Fibroblast of mammary gland (primary cell): ENCODE measurements at places on chromosomes 7 and 10.

DNA sequence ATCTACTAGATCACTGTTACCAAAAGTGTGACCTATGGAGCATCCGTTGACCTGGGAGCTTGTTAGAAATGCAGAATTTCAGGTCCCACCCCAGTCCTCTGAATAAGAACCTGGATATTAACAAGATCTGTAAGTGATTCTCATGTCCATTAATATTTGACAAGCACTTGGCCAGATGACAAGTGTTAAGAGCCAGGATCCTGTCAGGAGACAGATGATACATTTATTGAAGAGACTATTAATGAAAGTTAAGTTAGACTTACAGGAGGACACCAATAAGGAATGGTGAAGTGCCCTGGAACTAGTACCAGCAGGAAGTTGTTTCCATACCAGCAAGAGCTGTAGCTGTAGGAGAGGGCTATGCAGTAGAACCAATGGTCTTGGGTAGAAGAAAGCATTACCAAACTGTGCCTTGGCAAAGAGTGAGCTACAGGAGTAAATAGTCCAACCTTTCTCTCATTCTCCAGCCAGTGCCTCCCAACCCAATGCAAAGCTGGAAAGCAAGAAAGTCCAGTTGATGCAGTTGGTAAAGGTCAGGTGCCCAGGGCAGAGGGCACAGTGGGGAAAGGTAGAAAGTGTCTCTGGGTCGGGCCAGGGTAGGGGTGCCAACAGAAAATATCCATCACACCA lies 35.3 kb upstream of the ADD3 start:
- DNase-seq, result no peak

- DNase-seq, result no peak
Observed at GRCh38 chr7:85224171-85224570, 37.3 kb upstream of the SEMA3D start.

DNA sequence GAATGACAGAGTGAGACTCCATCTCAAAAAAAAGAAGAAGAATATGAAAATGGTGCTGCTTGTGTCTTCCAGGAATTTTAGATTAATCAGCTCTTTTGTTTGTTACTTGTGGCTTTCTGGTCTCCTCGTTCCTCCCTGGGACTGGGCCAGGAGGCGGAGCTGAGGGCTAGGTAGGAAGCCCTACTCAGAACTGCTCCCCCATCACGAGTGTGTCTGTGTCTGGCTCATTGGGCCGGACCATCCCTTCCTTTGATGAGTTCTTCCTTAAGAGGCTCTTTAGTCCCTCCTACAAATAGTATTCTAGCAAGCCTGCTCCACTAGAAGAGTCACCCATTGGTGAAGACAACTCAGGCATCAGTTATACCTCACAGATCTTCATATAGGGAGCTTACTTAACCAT lies 56.8 kb upstream of the YAE1 start:
- no peak for DNase-seq

DNA sequence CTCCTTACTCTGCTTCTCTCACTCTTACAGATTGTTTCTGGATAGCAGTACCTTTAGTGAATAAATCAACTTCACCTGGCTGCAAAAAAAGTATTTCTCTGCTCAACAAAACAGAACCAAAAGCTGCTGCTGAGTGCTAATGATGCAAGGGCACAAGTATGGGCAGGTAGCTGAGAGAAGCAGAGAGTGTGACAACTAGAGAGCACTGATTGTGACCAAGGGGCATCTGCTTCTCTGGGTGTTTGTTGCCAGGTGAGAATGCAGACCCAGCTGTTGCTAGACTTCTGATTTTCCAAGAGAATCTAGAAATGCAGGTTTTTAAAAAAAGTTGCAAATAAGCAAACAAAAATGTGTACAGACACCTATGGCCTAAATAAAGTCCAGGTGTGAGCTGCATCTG lies 25.3 kb upstream of the PPIF start:
- no peak for DNase-seq

GRCh38 chr7:106216923-106217542 lies 67.8 kb downstream of the NAMPT start:
- DNase-seq, result peak; percentile 90

GRCh38 chr7:77558284-77558967 lies 21.3 kb downstream of the PTPN12 start:
- no peak for DNase-seq

DNA sequence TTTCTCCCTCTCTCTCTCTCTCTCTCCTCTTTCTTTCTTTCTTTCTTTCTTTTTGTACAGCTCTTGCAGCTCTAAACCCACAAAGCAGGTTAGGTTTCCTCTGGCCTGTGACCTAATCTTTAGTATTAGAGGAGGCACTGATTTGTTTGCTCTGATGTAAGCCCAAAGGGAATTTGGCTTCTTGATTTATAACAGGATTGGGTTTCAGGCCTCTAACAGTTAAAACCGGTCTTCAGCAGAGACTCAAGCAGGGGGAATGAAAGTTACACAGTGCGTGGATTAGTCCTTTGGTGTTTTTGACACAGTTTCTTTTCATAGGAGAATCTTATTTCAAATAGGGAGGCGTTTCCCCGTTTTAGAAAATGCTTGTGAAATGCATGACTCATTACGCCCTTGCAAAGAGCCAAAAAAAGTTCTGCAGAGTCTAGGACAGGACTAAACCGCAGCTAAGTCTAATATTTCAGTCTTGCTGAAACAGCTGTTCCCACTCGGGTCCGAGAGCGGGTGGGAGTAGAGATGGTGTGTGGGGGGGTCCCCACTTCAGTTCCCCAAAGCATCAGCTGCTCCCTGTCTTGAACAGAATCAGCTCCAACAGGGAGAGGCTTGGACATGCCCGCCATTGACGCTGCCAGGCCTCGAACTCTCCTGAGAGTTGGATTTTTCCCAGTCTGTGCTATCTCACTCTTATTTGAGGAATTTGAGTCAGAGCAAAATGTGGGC lies 296.5 kb upstream of the PITRM1 start:
- peak; percentile 98 for DNase-seq

DNA sequence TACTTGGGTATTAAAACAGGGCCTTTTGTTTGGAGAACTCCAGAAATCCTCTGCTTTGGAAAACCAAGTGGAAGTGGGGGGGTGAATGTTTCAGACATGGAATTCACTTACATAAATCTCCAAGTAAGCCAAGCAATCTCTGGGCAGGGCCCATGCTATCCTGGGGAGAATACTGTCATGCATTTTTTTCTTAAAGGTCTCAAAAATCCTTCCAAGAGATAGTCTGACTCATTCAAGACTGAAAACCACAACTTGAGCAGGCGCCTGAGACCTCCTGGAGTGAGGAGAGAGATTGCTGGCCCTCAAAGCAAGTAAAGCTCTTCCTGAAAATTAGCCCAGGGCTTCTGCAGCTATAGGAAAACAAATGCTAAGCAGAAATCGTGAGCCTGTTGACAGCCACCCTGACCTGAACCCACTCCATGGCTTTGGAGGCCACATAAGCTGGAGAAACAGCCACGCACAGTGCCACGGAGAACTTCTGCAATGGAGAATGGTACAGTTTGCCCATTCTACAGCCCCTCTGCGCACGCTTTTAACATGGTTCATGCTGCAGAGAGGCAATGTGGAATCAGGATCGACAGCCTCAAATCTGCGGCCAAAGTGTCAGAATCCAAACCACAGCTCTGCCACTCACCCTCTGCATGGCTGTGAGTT lies 203.1 kb upstream of the AUTS2 start:
- DNase-seq, result peak; percentile 95

DNA sequence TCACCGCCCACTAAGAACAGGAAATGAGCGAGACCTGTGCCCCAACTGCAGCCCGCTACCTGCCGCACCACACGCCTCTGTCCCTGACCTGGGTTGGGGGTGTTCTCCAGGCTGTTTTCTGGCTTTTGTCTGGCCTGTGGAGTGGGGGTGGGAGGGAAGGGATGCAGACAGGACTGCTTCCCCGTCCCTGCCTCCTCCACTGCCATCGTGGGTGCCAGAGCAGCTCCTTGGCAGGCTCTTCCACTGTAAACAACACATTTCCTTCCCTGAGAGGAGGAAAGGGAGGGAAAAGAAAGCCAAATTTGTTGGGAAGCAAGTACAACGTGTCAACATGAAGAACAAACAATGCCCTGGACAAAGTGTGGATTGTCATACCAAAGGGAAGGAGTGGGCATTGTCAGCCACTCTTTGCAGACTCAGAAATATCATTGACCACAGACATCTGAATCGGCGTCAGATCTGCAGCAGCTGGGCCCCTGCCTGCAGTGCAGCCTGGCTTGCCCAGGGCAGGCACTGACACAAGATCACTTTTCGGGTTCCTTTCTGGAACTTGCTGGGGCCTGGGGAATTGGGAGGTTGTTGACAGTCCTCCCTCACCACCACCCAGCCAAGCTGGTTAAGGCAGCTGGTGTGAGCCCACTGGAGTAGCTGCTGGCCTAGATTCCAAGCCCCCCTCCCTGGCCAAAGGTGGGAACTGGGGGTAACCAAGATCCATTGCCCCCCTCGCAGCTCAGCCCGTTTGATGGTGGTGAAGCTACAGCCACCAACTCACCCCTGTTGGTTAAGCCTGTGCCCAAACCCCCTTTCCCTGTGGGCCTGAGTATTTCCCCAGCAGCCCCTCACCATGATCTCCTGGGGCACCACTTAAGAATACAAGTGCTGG lies 22.6 kb upstream of the TRIM8 start:
- no peak for DNase-seq

DNA sequence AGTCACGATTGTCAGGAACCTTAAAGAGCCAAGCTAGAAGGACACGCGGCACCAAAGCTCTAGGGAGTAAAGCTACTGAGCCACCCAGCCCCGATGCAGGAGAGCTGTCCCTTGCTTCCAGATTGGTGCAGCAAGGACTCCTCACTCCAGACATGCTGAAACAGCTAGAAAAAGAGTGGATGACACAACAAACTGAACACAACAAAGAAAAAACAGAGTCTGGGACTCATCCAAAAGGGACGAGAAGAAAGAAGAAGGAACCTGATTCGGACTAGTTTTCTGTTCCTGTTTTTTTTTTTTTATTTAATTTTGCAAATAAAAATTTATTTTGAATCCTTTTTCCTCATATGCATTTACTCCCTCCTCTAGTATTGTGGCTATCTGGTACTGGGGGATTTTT lies 11.4 kb upstream of the HKDC1 start:
- no peak for DNase-seq

DNA sequence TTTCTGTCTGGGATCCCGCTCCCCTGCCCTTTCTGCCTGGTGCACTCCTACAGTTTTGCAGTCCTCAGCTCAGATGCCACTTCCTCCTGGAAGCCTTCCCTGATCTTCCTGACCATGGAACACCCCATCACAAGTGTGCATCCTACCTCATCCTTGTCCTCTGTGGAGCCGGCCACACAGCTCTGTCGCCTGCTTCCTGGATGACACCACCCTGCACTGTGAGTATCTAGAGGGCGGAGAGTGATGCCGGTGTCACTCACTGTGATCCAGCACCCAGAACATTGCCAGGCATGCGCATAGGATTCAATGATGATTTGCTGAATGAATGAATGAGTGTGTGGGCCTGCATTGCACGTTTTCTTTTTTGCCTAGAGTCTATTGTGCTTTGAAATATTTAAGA lies 529.9 kb downstream of the TCERG1L start:
- DNase-seq, result no peak

DNA sequence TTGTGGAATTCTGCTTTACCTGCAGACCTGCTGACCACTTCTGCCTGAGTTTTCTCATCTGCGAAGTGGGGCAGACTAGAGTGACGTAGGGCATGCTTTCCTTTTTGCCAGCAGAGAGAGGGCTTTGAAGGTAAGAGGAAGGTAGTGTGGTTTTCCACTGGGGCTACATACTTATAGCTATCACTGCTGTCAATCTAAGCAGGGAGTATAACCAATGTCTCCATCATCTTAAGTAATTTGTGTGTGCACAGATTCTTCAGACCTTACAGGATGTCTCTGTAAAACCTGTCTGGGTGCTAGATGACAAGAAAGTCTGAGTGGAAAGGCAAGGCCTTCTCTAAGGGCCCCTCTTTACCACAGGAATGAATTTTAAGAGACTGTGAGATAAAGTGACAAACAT lies 106.8 kb downstream of the RBM20 start:
- no peak for DNase-seq

DNA sequence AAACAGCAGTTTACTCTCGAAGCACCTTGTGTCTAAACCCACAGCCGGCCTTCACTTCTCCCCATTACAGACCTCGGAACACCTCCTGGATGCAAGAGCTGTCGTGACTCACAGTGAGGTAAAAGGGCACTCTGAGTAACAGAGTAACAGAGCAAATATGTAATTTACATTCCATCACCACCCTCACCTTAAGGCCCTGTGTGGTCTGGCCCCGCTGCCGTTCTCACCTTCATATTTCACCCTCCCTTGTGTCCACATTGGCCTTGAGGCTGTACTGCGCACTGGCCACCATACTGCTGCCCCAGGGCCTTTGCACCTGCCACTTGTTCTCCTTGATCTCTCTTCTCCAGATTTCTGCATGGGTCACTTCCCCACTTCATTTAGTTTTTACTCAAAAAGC lies 12.6 kb downstream of the FFAR4 start:
- no peak for DNase-seq

GRCh38 chr7:44508328-44509030 lies 18.0 kb upstream of the NUDCD3 start:
- DNase-seq, result no peak

GRCh38 chr10:132961420-132961786 lies 19.0 kb upstream of the CFAP46 start:
- DNase-seq, result no peak

- DNase-seq, result no peak
Observed at GRCh38 chr7:129642871-129643549, 31.5 kb downstream of the NRF1 start.

- DNase-seq, result peak; percentile 7
Observed at GRCh38 chr7:123120286-123120685, 79.5 kb downstream of the SLC13A1 start.

DNA sequence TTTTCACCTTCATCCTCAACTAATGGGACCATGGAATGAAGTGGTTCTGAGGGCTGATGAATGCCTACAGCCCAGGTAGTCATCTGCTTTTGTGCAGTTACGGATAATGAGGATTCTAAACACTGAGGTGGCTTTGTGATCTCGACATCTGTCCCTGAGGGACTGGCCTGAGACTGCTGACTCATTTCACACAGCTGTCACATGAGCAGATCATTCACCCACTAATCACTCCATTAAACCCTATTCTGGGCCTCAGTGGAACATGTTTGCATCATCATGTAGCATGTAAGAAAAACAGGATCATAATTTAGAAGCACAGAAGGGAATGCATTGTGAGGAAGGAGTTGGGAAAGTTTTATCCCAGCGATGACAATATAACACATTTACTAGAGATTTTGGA lies 79.4 kb upstream of the FEZF1 start:
- DNase-seq, result peak; percentile 26

GRCh38 chr7:9781710-9782109 lies 1192.0 kb upstream of the PHF14 start:
- no peak for DNase-seq

- no peak for DNase-seq
Observed at GRCh38 chr10:92450896-92451295, 123.0 kb downstream of the IDE start.

DNA sequence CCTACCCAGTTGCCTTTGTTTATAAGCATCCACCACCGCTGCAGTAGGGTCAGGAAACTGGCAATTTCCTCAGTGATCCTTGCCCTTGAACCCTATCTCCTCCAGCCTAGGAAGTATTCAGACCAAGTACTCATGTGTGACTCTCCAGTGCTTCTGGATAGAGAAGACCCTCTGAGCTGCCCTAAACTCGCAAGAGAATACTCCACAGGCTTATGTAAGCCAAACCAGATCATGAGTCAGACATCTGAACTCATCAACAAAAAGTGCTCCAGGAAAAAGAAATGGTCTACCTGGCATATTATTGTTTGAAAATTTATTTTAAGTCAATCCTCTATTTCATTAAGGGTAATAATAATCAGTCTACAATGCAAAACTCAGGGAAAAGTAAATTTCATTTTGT lies 101.3 kb downstream of the KAT6B start:
- DNase-seq, result peak; percentile 61
